ENCODE measurements at places on chromosomes 13 and 19.

- no peak for DNase-seq
Observed at GRCh38 chr19:13831537-13832467, 36.6 kb downstream of the ZSWIM4 start.

DNA sequence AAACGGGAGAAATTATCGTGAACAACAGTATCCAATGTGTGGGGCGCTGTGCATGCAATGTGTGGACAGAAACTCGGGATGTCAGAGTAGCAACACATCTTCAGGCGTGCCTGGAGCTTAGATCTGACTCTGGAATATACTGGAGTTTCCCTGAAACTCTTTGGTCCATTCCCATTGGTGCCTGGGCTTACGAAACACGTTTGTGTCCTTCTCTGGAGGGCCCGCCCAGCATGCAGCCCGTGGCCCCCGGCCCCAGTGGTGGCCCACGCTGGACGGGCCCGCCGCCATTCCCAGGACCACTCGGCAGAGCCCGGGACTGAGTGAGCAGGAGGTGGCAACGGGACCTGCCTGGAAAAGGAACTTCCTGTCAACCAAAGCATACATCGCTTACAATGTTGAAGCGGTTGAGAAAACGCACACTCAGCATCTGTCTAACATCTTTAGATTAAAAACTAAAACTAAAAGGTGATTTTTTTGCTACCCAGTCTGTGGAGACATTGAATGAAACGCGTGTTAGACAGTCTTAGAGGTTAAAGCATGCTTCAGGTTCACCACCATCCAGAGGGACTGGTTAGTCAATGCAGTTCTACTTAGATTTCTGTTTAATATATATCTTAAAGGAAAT is 19.3 kb upstream of the TIMM44 start:
- DNase-seq = no peak

DNA sequence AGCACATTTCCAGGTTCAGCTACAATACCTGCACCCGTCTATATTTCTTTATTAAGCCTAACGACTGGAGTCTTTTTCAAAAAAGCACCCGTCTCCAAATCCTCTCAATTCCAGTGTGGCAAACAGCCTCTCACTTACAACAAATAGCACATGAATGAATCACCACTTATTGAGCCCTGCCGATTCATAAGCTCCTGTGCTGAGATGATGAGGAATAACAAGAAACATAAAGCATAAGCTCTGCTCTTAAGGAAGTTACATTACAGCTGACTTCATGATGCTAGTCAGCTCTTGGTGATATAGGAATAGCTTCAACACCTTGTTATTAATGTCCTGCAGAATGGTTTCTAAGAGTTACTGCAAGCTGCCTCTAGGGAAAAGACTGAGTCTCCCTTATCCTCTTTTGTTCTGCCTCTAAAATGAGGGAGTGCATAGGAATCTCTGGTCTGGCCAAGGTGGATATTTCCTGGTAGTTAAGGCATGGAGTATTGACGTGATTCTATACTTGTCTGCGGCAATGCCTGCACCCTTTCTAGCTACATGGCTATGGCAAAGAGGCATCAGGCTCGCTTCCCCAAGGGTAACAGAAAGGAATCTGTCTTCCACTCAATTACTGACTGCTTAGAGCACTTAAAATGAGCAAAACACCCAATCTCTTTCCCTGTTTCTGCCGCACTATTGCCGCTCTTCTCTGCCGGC is 195.7 kb downstream of the KLF12 start:
- DNase-seq = no peak

GRCh38 chr13:71606818-71607217 is 260.2 kb downstream of the DACH1 start:
- no peak for DNase-seq

- no peak for DNase-seq
Observed at GRCh38 chr13:42750794-42751193, 30.6 kb upstream of the FAM216B start.

- no peak for DNase-seq
Observed at GRCh38 chr13:80577285-80577684, 236.4 kb upstream of the SPRY2 start.

DNA sequence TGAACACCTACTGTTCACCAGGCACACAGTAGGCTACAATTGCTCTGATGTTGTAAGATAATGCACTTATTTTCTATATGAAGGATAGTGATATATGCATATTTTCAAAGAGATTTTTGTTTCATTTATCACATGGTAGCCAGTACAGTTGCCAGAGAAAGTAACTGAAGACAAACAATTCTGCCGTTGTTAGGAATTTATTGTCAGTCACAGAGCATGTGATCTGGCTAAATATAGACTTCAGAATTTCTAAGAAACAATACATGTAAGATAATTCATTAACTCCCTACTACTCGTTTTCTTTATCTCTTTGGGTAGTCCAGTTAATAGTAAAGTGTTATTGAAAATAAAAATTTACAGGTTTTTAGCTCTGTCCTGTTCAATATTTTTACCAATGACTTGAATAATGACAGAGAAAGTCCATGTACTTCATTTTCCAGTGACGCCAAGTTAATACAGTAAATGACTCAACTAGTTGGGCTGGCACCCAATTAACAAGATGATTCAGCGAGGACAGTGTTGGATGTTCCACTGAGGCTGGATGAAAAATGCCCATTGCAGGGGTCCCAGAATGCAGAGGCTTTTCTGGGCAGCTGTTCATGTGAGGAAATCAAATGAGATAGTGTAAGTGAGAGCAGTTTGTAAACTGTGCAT is 35.6 kb downstream of the GJA3 start:
- DNase-seq = no peak

DNA sequence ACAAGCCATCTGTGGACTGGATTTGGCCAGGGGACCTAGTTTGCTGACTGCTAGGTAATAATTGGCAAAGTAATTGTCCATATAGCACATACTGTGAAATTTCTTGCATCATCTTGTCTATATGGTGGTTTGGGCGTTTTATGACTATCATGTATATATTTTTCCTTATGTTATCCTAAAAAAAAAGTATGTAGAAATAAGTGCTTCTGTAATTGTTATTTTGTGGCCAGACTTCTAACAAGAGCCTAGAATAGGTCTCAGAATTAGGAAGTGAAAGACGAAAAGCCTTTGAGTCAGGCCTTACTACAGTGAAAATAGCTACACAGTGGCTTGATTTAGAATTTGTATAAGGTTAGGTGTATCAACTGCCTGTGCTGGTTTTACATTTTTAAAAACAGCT is 4.2 kb downstream of the FNDC3A start:
- no peak for DNase-seq

GRCh38 chr13:96730676-96731075 is 263.6 kb downstream of the OXGR1 start:
- no peak for DNase-seq

GRCh38 chr19:40689339-40690049 is 957 bp downstream of the NUMBL start:
- DNase-seq = no peak

DNA sequence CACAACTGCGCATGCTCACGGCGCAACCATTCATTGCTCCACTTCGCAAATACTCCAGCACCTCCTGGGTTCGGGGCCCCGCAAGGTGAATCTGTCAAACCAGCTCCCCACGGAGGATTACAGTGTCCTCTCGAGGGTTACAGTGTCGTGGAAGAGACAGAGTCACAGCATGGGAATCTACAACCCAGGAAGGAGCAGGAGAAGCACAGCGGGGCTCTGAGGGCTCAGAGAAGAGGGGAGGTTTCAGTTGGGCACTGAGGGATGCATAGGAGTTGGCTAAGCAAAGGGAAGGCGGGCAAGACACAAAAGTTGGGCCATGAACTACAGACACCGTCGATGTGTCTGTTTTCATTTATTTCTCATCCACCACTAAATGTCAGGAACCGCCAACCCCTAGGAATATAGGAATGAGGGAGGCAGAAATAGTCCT is 1.0 kb upstream of the GTF2F1 start:
- DNase-seq = no peak

DNA sequence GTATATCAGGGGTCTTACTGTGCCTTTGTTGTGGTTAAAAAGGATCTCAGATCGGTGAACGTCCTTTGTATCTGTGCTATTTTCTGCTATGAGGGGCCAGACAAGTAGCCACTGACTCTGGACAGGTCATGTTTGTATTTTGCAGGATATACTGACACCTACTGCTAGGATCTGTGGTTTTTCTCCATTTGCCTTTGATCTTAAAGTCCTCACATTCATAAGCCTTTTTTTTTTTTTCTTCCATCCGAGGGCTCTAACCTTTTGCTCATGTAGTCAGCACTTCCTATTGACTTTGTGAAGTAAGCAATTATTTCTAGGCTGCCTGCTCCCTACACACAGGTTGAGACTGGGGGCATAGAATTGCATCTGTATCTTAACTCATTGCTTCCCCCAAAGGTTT is 106.2 kb downstream of the SLITRK5 start:
- no peak for DNase-seq

DNA sequence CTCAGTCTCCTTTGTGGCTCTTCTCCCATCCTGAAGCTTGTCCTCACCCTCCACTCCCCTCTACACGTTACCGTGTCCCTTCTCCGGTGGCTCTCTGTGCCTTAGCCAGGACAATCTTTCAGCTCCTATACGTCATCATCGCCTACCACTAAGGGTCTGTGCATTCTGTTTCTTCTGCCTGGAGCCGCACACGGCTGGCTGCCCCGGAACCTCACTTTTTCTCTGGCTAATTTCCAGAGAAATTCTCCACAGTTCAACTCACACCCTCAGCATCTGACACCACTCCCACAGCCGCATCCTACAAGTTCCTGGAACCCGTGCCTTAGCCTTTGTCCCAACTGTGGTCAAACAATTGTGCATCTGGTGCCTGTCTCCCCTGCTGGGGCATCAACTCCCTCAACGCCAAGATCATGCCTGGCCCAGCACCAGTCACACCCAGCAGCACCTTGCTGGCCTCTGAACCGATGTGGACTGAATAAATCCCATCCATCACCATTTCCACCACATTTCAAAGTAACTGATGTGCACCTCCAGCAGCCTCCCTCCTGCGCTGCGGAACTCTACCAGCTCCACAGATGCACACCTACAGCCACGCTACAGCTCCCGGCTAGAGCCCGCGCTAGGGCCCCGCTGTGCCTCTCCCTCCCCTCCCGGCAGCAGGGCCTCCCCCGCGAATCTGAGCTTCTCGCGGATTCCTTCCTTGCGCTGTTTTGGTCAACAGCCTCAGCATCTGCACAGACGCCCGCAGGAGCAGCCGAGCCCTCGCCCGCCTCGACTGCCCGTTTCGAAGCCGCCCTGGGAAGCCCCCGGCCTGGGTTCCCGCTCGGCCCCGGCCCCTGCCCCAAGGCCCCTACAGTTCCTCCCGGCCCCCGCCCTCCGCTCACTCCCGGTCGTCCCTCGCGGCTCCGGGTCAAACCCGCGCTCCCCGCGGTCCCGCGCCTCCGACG is 689 bp downstream of the DCUN1D2 start:
- DNase-seq = no peak

GRCh38 chr13:92804346-92804745 is 422.3 kb upstream of the GPC6 start:
- no peak for DNase-seq

DNA sequence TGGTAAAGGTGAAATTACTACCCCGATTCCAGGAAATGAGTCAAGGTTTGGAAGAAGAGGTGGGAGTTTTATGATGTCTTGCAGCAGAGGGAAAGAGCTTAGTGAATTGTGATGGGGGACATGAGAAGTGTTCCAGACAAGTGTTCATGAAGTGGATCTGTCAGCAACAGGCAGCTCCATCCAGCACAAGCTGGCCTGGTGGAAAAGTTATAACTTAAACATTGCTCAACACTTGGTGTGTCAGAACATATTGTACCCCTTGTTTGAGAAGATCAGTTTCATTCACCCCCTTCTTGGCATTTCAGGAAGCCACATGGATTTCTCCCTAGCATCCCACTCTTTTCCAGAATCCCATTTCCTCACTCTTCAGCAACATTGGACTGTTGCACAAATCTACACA is 222.0 kb downstream of the B3GLCT start:
- no peak for DNase-seq

- DNase-seq = no peak
Observed at GRCh38 chr13:27953676-27954405, 15.3 kb downstream of the CDX2 start.

GRCh38 chr19:10270180-10270615 is 722 bp upstream of the ICAM1 start:
- no peak for DNase-seq

DNA sequence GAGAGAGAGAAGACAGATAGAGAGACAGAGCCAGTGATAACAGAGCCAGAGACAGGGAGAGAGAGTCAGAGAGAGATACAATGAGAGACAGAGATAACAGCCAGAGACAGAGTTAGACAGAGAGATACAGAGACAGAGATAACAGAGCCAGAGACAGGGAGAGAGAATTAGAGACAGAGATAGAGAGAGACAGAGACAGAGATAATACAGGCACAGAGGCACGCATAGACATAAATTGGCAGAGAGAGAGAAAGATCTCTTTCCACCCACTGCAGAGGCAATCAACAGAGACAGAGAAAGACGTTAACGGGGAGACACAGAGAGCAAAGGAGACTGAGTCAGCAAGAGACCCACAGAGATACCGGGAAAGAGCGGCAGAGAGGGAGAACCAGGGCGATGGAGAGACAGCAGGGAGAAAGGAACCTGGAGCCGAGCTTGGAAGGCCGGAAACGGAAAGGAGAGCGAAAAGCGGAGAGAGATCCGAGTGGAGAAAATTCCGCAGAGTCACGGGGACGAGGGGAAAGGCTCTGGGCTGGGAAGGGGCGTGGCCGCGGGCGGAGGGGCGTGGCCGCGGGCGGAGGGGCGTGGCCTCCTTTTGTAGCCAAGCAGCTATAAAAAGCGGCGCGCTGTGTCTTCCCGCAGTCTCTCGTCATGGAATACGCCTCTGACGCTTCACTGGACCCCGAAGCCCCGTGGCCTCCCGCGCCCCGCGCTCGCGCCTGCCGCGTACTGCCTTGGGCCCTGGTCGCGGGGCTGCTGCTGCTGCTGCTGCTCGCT is at the start of gene TNFSF9:
Gene TNFSF9, plus strand, starts transcription at position 641 of the 777 bp plus-strand sequence. Its CDS starts 11 bp downstream, at position 652.
- peak; percentile 5 for DNase-seq

DNA sequence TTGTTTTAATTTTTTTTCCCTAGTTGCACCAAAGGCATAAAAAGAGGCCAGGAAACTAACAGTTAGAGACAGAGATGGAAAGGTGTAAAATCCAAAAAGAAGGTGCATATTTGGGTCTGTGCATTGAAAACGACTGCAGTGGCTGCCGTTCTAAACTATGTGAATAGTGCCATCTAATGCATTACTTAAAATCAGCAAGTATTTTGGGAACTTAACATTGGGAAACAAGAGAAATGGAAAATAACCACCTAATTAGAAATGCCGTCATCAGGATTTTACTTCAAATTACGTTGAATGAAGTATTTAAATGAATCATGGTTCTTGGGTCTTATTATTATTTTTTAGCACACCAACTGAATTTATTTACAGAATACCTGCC is 189.5 kb upstream of the MIR17HG start:
- no peak for DNase-seq

DNA sequence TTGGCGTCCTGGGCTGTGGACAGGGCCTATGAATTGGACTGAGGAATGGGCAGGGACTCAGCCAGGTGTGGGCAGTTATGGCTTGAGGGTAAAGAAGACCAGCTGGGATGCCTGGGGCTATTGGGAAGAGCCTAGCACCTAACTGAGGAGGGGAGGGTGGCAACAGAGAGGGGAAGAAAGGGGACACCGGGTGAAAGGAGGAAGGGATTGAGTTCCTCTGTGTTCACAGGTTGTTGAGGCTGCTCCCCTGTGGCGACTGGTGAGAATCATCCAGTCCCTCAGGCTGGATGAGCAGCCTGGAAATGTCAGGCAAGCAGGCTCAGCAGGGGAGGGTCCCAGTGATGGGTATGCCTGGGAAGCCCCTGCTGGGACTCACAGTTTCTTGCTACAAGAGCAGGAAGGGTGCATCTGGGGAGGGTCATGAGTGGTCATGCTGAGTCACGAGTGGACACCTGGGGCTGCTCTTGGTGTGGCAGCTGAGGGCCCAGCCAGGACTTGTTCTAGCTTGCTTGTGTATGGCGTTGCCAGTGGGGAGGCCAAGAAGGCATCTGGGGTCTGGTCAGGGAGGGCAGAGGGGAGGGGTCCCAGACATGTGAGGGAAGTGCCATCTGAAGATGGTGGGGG is 1.4 kb downstream of the ZNF324 start:
- no peak for DNase-seq
